AG08395 (cell line): ENCODE measurements at places on chromosomes 6 and 20.

DNA sequence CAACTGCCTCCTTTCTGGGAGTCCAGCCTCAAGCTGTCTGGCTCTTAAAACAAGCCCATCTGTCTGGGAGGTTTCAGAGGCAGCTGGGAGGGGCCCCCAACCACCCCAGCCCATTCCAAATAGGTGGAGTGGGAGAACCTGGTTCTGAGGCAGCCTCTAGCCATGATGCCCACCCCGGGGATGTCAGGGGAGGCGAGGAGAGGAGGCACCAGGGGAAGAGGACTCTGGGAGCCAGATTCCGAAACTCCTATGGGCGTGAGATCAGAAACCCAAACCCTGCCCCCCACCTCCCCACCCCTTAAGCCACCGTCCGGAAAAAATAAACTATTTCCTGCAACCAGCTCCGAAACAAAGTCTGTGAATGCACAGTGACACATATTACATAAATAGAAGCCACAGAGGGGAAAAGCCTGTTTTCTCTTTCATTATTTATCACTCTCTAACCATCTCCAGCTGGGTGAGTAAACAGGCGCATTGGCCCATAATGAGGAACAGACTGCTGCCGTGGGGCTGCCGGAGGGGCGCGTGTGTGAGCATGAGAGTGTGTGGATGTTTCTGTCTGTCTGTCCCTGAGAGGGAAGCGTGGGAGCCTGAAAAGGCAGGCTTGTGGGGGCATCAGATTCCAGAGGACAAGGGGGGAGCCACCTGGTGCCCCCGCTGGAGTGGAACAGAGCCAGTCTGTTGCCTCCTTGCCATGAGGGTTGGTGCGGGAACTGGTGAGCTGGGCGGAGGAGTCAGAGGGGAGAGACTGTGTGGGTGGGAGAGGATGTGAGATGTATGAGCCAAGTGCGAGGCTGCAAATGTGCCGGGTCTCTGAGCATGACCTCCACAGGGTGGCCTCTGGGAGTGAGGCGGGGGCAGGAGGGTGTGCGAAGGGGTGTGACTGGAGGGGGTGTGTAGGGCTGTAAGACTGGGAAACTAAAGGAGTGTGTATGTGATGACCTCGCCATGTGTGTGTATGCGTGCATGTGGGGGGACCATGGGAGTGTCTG is 14.3 kb upstream of the FOXP4 start:
- DNase-seq: peak; percentile 88

- no peak for DNase-seq
These were observed 42.7 kb downstream of the REPS1 start for GRCh38 chr6:138945354-138945753.

GRCh38 chr6:83480470-83480869 is 31.9 kb upstream of the PRSS35 start:
- no peak for DNase-seq

DNA sequence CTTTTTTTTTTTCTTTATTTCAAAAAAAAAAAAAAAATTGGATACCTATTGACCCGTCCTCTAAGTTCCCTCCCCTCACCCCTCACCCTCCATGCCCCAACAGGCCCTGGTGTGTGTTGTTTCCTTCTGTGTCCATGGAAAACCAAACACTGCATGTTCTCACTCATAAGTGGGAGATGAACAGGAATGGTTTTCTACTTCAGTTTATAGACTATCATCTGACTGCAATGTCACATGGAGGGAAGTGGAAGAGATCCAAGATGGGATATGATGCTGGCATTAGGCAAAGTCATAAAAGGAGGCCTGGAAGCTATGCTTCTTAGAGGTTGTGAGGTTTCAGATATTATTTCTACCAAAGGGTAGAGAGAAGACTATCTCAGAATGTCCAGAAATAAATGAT is 237.5 kb downstream of the MAFB start:
- no peak for DNase-seq
